Epithelial cell of prostate (primary cell): ENCODE measurements at places on chromosomes 13 and 19.

DNA sequence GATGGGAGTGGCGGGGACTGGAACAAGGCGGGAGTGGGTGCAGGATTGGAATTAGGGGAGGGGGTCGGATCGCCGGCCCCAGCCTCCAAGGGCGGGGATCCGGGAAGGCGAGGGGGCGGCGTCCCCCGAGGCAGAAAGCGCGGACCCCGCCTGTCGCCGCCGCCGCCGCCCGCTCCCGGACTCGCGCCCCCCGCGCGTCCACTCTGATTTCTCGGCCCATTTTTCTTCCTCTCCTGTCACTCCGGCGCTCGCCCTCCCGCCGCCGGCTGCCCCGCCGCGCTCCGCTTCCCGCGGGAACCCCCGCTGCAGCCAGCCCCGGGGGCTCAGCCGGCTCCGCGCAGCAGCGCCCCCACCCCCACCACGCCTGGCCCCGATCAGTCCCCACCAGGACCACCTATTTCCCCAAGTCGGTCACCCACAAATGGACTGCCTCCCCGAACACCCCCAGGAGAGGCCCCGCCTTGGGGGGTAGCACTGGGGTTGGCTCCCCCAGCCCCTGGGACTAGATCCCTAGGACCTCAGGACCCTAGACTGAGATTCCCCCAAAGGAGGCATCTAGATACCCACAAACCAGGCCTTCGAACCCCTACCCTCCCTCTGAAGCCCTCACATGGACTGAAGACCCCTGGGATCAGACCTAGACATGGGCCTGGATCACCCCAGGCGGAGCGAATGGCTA is 12.6 kb upstream of the ERFL start:
- DNase-seq: no peak

DNA sequence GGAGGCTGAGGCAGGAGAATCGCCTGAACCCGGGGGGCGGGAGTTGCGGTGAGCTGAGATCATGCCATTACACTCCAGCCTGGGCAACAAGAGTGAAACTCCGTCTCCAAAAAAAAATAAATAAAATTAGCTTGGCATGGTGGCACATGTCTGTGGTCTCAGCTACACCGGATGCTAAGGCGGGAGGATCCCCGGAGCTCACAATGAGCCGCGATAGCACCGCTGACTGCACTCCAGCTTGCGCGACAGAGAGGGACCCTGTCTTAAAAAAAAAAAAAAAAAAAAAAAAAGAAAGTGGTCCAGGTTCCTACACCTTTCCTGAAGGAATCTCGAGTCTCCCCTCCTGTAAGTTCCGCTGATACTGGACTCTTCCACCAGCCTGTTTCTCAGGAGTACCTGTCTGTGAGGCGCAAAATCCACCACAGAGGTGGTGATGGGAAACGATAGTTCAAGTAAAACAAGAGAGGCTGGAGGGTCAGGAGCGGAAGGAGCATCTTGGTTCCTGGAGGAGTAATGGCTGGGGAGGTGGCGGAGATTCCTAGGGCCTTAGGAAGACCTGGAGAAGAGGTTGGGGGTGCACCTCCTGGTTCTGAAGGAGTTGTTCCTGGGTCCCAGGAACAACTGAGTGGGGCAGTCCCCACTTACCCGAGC is 471 bp downstream of the FUT1 start:
- no peak for DNase-seq

DNA sequence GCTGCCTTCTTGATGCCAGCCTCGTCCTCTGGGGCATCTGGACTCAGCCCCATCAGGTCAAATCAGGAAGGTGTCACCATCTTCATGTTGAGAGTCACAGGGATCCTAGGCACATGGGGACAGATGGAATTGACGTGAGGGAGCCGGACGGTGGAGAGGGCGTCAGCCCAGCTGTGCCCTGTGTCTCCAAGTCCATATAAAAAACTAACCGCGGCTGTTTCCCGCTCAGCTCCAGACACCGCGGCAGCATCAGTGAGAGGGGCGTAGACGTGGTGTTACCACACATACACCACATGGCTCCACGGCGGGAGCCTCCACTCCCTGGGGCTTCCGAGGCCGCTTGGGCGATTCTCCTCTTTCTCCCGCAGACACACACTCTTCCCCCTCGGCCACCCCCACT is 5.6 kb upstream of the PRR36 start:
- no peak for DNase-seq

GRCh38 chr13:30376426-30377311 is 45.6 kb upstream of the UBE2L5 start:
- no peak for DNase-seq

GRCh38 chr13:29164116-29164515 is 344.0 kb downstream of the MTUS2 start:
- DNase-seq: no peak

- DNase-seq: no peak
Measured at GRCh38 chr13:36355632-36356031, 9.4 kb upstream of the SPART start.

GRCh38 chr19:8096071-8096470 is 43.5 kb downstream of the CCL25 start:
- no peak for DNase-seq
